Activated CD4-positive, alpha-beta T cell treated with anti-CD3 and anti-CD28 coated beads for 48 hours (primary cell): ENCODE measurements at places on chromosomes 6 and 20.

DNA sequence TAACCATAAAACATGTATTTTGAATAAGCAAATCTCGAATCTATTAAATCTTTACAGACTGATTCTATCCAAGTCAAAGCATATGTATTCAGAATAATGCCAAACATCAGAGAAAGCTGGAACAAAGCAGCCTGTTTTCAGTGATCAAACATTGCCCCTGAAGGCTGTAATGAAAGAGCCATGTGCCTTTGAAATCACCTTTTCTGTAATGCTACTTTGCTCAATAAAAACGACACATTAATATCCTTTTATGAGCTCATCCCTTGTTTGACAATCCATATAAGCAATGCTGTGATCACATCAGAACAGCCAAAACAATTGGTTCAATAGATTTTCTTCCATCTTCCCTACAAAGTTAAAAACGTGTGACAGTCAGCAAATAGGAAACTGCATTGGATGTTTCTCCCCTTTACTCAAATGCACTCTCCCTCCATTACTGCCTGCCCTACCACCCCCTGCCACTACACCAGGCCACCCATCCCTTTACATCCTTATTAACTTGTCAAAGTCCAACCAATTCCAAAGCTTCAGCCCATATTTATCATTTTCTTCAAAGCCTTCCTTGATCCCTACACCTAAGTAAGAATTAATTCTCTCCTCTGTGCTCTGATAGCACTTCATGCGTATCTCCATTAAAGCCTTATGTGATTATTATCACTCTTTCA is 42.0 kb downstream of the THEMIS start:
- peak; percentile 10 for DNase-seq

DNA sequence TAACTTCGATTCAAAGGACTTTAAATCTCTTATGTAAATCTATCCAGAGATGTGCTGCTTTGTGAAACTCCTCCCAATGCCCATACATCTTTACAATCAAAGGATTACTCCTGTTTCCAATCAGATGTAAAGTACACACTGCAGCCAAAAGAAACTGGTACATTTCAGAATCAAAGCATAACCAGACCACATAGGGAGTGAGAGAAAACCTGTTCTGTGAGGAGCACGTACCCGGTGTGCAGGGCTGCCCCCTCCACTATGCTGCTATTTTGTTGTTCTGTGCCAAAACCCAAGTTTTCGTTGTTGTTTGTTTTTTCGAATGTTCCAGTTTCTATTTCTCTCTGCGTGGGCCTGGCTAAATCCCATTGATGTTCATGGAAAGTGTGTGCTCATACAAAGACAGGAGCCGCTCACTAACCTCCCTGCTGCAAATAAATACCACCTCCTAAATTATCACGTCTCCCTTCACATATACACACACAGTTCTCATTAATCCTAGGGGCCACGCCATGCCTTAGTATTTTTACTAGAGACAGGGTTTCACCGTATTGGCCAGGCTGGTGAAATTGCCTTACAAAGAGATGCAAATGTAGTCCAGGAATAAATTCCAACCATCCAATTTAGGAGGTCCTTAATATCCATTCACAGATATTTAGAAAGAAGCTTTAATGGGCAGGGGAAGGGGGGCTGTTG is 52.9 kb downstream of the ATP9A start:
- DNase-seq = no peak

GRCh38 chr6:160995271-160995670 is 3.7 kb downstream of the MAP3K4 start:
- DNase-seq = no peak

DNA sequence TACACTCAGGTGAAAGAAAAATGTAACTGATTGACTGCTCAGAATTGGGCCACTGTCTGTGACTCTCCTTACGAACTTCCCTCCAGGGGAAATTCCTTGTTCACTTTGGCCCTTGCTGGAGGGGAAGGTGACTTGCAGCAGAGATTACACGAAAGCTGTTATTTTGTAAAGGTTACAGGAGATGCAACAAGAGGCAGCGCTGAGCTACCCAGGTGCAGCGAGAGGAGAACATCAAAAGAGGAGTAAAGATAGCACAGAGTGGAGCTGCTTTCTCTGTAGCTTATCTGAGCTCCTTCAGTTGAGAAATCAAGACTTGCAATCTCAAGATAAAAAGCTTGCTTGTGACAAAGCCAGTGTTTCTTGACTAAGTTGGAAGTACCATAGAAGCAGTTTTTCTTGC is 144.6 kb downstream of the ARHGAP18 start:
- DNase-seq = no peak

- DNase-seq = no peak
Observed at GRCh38 chr20:37342231-37343177, 3.4 kb upstream of the SRC start.

GRCh38 chr20:4848041-4848440 is 126.3 kb downstream of the PRND start:
- DNase-seq = no peak

DNA sequence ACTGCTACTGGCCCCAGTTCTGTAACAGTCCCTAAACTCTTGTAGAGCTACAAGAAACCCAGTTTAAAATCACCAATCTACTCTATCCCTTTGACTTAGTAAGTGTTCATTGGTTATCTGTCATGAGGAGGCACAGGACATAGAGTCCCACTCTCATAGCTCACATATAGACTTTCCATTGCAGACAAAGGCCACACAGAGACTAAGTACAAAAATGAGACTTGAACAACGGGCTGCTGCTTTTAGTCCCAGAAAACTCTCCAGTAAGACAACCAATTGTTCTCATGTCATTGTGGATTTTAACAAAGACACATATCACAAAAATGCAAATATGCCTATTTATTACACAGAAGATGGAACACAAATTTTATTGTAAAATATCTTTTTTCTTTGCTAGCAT is 197.4 kb downstream of the PTPRK start:
- DNase-seq = no peak

- no peak for DNase-seq
Observed at GRCh38 chr6:138897031-138897430, 91.0 kb downstream of the REPS1 start.

GRCh38 chr20:57589728-57590484 is 29.0 kb downstream of the PCK1 start:
- no peak for DNase-seq

DNA sequence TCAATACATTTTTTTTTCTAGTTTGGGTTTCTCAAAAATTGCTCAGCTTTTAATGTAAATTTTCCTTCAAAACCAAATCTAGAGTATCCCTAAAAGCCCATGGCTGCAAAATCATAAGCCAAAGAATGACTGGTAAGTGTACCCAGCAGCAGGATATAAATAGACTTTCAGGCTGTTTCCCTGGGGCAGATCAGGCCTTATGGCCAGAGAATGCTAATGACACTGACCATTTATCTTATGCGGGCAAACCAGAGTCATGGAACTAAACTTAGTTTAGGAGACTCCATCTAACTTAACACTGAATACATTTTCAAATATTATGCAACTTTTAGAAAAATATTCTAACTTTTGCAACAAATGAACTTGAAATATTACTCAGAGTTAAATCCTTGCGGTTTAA is 7.4 kb downstream of the OSER1 start:
- no peak for DNase-seq

DNA sequence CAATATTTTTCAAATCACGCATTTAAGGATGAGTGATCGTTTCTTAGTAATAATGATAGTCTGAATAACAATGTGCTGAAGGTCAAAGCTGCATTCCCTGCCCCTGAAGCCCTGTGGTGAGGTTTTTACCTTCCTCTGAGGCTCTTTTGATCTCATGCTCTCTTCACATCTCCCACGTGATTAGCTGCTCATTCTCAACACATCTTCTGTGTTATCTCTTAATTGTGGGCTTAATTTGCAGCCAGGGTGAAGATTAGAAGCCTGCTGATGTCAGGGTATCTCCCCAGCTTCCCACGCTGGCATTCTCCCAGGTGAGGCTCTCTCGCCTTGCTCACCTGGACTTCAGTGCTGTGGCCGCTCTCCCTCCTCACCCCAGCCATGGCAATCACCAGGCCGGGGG is 109.7 kb upstream of the FOXQ1 start:
- peak; percentile 22 for DNase-seq

- DNase-seq = no peak
Observed at GRCh38 chr6:149716181-149716963, 1.5 kb downstream of the LATS1 start.

GRCh38 chr20:57698116-57698866 is 11.5 kb downstream of the PMEPA1 start:
- peak; percentile 85 for DNase-seq

DNA sequence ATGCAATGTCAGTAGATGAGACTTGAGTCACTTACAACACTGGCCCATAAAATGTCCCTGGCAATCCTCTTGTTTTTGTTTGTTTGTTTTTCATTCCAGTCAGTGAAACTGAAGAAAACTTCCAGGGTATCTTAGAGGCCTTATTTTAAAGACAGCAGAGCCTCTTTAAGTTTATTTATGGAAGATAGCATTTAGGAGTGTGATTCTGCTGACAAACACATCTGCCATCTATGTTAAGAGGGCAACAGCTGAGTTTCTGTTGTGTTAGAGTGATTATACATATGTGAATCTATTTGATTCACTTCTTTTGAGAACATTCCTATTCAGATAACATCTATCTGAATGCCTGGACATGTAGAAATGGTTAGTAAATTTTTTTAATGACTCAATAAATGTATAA is 812.6 kb downstream of the TENT5A start:
- no peak for DNase-seq

DNA sequence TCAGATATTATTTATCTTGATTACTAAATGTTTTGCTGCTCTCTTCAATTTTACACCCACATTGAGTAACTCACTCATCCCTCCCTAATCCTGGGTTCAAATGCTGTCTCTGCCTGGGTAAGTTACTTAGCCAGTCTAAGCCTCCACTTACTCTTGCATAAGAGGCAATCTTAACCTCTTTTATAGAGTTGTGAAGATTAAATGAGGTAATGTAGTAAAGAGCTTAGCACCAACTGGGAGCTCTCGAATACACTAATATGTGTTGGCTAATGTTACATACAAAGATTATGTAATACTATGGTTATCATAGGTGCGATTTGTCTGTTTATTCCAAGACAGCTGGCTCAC is 134.4 kb upstream of the STMND1 start:
- DNase-seq = no peak

- no peak for DNase-seq
Observed at GRCh38 chr6:53042112-53042511, 23.1 kb upstream of the FBXO9 start.

DNA sequence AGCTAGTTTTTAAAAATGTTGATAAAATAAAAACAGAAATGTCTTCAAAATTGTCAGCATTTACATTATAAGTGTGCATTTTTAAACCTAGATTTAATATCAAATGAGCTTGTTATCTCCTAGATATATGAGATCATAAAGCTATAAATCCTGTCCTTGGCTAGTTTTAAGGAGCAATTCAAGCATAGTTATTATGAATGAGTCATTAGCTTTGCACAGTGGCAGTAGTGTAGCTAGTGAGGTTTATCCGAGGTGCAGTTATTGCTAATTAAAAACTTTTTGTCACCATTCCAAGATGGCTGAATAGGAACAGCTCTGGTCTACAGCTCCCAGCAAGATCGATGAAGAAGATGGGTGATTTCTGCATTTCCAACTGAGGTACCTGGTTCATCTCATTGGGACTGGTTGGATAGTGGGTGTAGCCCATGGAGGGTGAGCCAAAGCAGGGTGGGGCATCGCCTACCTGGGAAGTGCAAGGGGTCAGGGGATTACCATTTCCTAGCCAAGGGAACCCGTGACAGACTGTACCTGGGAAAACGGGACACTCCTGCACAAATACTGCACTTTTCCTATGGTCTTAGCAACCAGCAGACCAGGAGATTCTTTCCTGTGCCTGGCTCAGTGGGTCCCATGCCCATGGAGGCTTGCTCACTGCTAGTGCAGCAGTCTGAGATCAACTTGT is 108.8 kb upstream of the SYNCRIP start:
- no peak for DNase-seq

GRCh38 chr20:44215125-44215524 is 4.6 kb upstream of the OSER1 start:
- DNase-seq = peak; percentile 82

GRCh38 chr6:81950877-81951276 is 198.4 kb upstream of the TENT5A start:
- no peak for DNase-seq

- no peak for DNase-seq
Observed at GRCh38 chr6:34204693-34205092, 32.0 kb upstream of the HMGA1 start.

GRCh38 chr6:70375882-70376281 is 37.4 kb upstream of the FAM135A start:
- DNase-seq = no peak

GRCh38 chr20:36574366-36575135 is 1.2 kb downstream of the TGIF2 start:
- DNase-seq = peak; percentile 66

DNA sequence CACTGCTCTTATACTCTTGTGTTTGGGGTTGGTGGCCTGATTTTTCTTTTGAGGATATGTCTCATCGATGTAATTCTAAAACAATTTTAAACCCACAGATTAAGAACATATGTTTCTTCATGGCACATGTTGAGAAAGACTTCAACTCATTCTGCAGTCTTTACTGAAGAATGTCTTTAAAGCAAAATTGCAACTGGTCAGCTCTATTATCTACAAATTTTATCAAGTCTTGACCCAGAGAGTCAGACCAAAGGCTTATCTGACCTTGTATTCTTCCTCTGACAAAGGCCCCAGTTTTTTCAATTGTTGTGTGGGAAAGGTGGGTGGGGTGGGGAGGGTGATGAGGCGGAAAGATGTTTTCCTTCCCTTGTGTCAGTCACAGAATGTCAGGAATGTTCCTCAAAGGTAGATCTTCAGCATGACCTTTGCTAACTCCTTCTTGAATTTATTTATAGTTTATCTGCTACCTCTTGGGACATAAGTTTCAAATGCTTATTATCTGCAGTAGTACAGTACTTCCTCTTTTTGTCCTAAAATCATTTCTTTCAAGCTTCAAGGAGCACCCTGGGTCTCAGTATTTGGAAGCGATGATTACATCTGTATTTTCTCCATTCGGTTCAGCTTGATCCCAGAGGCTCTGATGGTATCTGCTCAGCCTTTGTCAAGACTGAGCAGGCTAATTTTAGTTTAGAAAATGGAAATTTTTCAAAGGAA is 63.2 kb upstream of the TIAM2 start:
- no peak for DNase-seq

DNA sequence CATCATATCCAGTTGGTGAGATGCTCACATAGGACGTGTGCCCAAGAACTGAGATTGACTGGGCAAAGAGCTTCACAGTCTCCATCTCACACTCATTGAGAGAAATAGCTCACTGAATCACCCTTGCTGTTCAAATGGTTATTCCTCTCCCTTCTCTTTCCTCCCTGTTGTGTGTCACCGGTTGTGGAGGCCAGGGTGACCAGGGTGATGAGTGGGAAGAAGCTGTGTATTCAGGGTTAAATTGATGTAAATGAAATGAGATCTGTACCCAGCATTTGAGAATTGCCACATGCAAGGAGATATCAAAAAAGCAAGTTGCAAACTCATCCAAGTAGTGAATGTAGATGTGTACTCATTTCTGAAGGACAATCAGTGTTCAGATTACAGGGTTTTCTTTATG is 36.6 kb upstream of the VAPB start:
- peak; percentile 52 for DNase-seq

- DNase-seq = no peak
Observed at GRCh38 chr20:45461225-45461624, 8.3 kb upstream of the WFDC2 start.
